ENCODE measurements at places on chromosomes 6 and 20. TPM values are rescaled to one million over a fixed set of nuclear protein-coding genes. Genes with fewer than 3 reads are reported as not detected.

The FAM184A gene
- not detected for total RNA-seq

The WFDC8 gene
- not detected for total RNA-seq

The CRYBG1 gene
- total RNA-seq: 0.40 TPM

The POU3F2 gene
- total RNA-seq: not detected

The CYP24A1 gene
- 275 TPM for total RNA-seq

The ZSCAN9 gene
- 7.6 TPM for total RNA-seq

The OSBPL2 gene
- total RNA-seq: 15.9 TPM

The CST5 gene
- total RNA-seq: not detected

The ITPA gene
- total RNA-seq: 124 TPM

The BCAS4 gene
- 24.8 TPM for total RNA-seq

The CGA gene
- total RNA-seq: not detected

The PXMP4 gene
- total RNA-seq: 5.8 TPM

The NNAT gene
- not detected for total RNA-seq

The HLA-DOA gene
- total RNA-seq: not detected

The HIVEP2 gene
- total RNA-seq: 2.9 TPM

The SLC26A8 gene
- not detected for total RNA-seq

The BLOC1S5 gene
- total RNA-seq: 7.7 TPM

The TBXT gene
- total RNA-seq: not detected

The ENPP4 gene
- 0.24 TPM for total RNA-seq

The MAS1 gene
- total RNA-seq: not detected

The GPR63 gene
- total RNA-seq: 0.26 TPM

The TPX2 gene
- total RNA-seq: 115 TPM

The CLDN20 gene
- not detected for total RNA-seq

The NFKBIL1 gene
- total RNA-seq: 10.4 TPM

The HLA-DOB gene
- 0.23 TPM for total RNA-seq

The SLPI gene
- 9.0 TPM for total RNA-seq

The SUMO4 gene
- not detected for total RNA-seq

The AIF1 gene
- total RNA-seq: not detected

The SOD2 gene
- total RNA-seq: 176 TPM

The MOG gene
- total RNA-seq: not detected

The SEL1L2 gene
- total RNA-seq: not detected

The IYD gene
- total RNA-seq: not detected

The MAP3K4 gene
- 15.5 TPM for total RNA-seq

The TPBG gene
- 47.3 TPM for total RNA-seq

The OR2J3 gene
- total RNA-seq: not detected

The RFX6 gene
- not detected for total RNA-seq

The NPEPL1 gene
- total RNA-seq: 32.0 TPM

The CDK19 gene
- total RNA-seq: 2.7 TPM

The SLC17A2 gene
- not detected for total RNA-seq

The HLA-G gene
- not detected for total RNA-seq

The CDH4 gene
- total RNA-seq: 6.2 TPM

The BHLHE23 gene
- not detected for total RNA-seq

The TFAP2A gene
- total RNA-seq: 15.9 TPM

The LY6G5C gene
- total RNA-seq: 1.4 TPM

The FAM217A gene
- not detected for total RNA-seq

The JARID2 gene
- 10.9 TPM for total RNA-seq

The ARMH2 gene
- not detected for total RNA-seq

The RAB5IF gene
- 265 TPM for total RNA-seq

The ZMYND8 gene
- 13.5 TPM for total RNA-seq

The TAGAP gene
- not detected for total RNA-seq

The ADAM33 gene
- not detected for total RNA-seq

The WRNIP1 gene
- 41.2 TPM for total RNA-seq

The CRISP2 gene
- not detected for total RNA-seq

The SRSF3 gene
- 531 TPM for total RNA-seq

The FAM209B gene
- total RNA-seq: 1.00 TPM

The VPS16 gene
- 19.3 TPM for total RNA-seq

The WDR46 gene
- 57.4 TPM for total RNA-seq

The ZBP1 gene
- total RNA-seq: not detected

The RRAGD gene
- 5.6 TPM for total RNA-seq

The HLA-DQB1 gene
- total RNA-seq: not detected

Measured in A549 treated with ZK216348 at 1 μM for 4 hours (cell line).